ENCODE measurements at places on chromosomes 12 and 14. TPM values are rescaled to one million over a fixed set of nuclear protein-coding genes. Genes with fewer than 3 reads are reported as not detected.

Gene RDH5
- total RNA-seq, result 6.8 TPM

Gene KLHL28
- 11.1 TPM for total RNA-seq

Gene AMDHD1
- 1.1 TPM for total RNA-seq

Gene ADCY6
- not detected for total RNA-seq

Gene C12orf50
- not detected for total RNA-seq

Gene IL22
- total RNA-seq, result not detected

Gene ADAMTS20
- total RNA-seq, result not detected

Gene ESR2
- 0.31 TPM for total RNA-seq

Gene SERPINA10
- total RNA-seq, result not detected

Gene NINJ2
- total RNA-seq, result 2.2 TPM

Gene PLA2G1B
- not detected for total RNA-seq

Gene RD3L
- total RNA-seq, result not detected

Gene MSI1
- total RNA-seq, result 0.90 TPM

Data from activated CD8-positive, alpha-beta T cell treated with anti-CD3 and anti-CD28 coated beads for 36 hours (primary cell).